ENCODE measurements at places on chromosomes 5 and 9. TPM values are rescaled to one million over a fixed set of nuclear protein-coding genes. Genes with fewer than 3 reads are reported as not detected.

DNA sequence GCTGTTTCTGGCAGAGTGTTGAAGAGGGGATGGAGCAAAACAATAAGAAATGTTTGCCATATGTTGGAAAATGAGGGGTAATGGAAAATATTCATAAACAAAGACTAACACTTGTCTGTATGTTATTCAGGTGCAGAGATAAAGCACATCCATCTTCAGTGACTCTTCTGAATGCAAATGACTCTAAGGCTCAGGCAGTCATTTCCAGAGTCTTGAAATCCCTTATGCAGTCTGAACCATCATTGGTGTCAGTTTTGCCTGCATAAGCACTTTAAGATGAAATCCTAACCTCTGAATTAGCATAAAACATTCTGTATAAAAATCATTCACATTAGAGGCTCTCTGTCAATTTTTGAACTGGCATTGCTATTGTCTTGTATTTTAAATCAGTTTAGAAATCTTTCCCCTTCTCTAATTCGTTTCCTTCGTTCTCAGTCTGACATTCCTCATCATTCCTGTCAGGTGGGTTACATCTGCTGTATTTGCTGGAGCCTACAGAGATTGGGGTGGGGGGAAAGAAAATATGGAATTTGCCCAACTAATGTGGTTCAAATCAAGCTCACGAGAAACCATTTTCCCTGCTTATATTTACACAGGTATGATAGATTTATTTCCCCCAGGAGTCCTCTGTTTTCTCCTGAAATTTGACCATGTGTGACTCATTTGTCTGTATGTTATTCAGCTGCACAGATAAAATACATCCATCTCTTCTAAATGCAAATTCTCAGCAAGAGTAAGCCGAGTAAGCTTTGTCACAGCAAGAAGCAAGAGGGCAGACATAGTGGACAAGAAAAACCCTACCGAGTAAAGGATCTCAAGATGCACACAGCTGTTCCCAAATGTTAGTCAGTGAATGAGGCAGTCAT lies 31.6 kb downstream of the ENC1 start:
- no peak for DNase-seq

DNA sequence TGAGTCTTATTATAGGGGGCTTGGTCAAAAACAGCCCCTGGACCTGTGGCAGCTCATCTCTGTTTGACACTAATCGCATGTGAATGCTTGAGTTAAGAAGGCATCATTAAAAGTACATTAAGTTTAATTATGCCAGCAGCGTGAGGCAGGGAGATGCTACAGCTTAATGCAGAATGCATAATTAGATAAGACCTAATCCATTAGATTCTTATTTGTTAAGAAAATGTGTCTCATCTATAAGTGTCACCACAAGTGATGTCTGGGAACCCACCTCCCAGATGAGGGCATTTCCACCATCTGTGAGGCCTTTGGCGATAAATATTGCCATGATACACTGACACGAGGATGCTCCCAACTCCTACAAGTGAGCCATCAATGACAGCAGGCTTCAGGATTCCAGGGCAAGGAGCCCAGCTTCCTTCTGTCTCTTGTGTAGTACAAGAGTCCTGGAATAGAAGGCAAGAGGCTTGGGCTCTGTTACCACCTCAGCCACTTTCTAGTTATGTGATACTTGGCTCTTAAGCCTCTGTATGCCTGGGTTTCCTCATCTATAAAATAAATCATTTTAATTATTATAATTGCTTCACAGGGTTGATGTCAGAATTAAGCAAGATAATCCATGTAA lies 202.7 kb downstream of the FAM114A2 start:
- DNase-seq: no peak

DNA sequence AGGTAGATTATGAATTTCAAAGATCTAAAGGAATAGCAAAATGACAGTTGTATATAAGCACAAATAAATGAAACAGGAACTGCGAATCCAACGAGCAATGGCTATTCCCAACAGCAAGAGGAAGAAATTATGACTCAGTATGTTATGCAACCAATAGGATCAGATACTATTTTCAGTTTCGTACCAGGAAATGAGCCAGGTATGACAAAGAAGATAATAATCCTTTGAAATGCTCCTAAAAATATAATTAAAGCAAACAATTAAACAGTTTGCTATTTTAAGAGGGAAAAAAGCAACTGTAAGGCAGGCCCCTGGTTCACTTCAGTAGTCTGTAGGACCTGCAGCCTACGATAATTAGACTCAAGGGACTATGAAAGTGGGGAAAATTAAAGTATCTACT lies 58.9 kb downstream of the AUH start:
- peak; percentile 95 for DNase-seq

DNA sequence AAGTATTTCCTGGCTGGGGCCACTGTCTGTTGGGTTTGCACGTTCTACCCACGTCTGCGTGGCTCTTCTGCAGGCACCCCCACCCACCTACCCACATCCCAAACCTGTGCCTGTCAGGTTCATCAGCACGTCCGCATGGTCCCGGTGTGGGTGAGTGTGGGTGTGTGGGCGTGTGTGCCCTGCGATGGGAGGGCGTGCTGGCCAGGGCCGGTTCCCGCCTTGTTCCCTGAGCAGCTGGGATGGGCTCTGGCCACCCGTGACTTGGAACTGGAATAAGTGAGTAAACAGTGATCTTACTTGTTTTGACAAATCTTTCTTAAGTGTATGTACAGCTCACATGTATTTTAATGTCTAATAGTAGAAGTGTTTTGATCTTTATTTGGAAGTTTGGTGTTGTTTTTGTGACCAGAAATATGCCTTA lies 20.4 kb downstream of the ERGIC1 start:
- no peak for DNase-seq

- no peak for DNase-seq
Measured at GRCh38 chr9:127878652-127879390, 1.3 kb upstream of the AK1 start.

DNA sequence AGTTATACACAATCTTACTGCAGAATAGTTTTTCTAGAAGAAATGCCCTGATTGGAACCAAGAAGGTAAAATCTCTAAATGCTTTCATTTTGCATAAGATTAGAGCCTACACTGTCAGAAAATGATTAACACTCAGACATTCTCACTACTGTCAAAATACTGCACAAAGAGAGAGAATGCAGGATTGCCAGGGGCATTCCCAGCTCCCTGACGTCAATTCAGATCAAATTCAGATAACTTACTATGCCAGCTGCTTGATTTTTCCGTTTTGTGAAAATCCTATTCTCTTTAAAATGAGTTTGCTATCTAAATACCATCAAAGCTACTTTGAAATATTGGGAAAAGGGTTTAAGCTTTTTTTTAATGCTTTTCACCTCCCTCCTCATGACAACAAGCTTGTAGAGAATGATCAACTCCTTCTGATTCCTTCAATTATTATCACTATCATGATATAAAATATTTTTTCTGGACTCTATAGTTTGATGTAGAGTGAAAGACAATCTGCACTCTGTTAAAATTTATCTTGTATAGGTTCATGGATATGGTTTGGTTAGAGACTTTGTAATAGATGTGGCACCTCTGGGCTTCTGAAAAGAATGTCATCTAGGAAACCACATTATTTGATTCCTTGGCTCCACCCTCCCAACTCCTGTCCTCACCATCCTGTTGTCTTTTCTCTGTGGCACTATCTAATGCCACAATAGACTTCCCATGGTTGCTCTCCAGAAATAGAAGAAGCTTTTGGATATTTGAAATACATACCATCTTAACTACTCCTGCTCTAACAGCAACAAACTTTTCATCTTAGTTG lies 407.7 kb downstream of the PDE4D start:
- peak; percentile 59 for DNase-seq

GRCh38 chr5:109884676-109885075 lies 194.9 kb downstream of the MAN2A1 start:
- no peak for DNase-seq

GRCh38 chr9:19387317-19387716 lies 7.3 kb upstream of the RPS6 start:
- no peak for DNase-seq

DNA sequence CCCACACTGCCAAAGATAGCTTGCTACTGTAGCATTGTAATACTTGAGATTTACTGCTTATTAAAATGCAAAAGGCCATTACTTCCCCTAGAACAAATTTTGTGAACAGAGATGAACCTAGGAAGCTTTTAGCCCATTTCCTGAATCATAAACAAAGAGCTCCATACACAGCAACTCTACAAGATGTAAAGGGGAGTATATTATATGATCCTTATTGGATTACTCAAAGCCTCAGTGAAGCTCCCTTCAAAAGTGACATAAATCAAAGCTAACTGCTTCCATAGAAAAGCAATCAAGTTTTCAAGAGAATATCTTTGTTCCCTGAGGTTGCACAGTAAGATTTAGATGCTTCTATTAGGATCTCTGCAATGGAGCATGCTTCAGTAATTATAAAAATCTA lies 629.8 kb downstream of the EFNA5 start:
- DNase-seq: no peak

DNA sequence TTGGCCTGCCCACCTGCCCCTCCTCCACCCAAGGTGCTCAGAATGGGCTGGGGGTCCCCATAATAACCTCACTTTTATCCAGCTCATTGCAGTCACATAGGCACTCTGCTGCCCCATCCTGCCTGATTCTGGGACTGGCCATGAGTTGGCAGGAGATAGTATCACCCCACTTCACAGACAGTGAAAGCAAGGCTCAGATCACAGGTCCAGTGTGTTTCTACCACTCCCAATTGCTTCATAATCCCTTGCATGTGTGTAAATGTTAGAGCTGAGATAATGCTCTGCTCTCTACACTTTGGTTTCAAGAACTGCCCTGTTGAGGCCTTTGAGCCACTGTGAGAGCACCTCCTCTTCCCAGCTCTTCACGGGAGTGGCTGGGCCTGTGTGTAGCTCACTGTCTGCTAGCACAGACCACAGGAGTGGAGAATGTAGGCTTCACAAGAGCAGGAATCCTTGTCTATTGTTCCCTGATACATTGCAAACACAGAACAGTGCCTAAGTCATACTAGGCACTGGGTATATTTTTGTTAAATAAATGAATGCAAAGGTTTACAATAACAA lies 8.4 kb downstream of the PCYOX1L start:
- DNase-seq: no peak

DNA sequence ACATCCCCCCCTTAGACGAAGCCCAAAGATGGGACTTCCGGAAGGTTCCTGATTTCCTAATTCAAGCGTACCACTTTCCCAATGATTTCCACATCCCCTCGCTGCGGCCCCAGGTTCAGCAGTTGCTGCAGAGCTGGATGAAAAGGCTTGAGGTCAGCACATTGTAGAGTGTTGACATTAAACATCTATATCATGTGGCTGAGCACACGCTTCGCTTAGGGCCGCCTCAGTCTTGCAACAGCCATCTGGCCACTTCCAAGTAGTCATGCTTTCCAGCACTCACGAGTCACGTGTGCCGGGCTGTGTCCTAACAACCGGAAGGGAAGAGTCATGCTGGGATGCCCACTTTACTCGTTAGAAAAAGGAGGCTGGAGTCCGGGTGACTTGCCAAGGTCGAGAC lies 340.6 kb upstream of the IRX4 start:
- no peak for DNase-seq

DNA sequence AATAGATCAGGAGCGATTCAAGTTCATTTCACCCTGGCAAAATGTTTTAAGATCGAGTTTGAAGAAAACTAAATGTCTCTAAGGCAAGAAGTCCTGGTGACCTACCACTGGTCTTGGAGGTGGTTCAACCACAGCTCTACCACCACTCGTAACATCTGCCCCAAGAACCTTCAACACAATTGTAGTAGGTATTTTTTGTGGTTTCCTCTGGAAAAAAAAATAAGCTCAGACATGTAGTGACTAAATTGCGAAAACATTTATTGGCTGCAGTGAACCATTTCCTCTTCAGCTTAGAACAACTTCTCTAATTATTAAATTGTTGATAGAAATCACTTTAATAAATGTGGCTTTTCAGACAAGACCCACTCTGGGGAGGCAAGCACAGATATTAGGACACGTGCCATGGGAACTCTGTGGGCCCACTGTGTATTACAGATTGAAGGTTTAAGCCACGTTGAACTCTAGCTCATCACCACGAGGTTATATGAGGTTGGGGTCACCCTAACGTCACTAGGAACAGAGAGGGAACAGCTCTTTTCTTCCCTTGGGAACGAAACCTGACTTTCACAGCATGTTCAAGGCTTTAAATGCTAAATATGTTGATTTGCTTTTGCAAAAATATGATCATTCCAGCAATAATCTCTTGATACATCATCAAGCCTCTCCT lies 142.9 kb downstream of the HSD17B3 start:
- peak; percentile 57 for DNase-seq

DNA sequence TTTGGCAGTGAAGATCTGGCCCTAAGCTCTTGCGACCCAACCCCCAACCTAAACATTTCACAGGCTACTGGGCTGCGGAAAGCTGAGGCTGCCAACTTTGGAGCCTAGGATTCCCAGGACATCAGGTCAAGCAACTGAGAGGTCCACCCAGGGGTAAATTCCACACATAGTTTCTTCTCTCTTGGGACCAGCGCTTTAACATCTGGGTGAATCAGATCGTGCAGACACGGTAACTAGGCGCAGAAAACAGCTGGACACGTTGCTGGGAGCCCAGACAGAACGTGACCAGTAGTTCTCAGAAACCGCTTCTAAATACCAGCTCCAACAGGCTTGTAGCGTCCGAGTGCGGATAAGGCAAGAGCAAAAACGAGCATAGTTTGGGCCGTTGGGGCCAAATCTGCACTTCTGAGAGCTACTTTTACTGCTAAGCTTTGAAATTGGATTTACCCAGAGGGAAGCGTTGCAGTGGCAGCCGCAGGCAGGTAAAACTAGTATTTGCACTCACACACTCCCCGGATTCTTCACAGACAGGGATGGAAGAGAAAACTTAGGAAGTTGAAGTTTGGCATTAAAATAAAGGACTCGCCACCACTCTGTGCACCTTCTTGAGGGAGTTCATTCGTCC lies 11.8 kb downstream of the ITGA1 start:
- DNase-seq: peak; percentile 35

The ZNF454 gene
- total RNA-seq: not detected

- DNase-seq: peak; percentile 100
Measured at GRCh38 chr9:96420468-96421219, 2.5 kb upstream of the ZNF367 start.

The CCDC192 gene
- total RNA-seq: not detected

- peak; percentile 93 for DNase-seq
Measured at GRCh38 chr5:73796164-73797131, 170.5 kb downstream of the ARHGEF28 start.

- no peak for DNase-seq
Measured at GRCh38 chr9:9913276-9913832, 699.4 kb downstream of the PTPRD start.

- DNase-seq: peak; percentile 77
Measured at GRCh38 chr5:53430618-53431252, 49.7 kb upstream of the FST start.

The PLCXD3 gene
- total RNA-seq: 2.8 TPM

- DNase-seq: peak; percentile 82
Measured at GRCh38 chr9:108272349-108272899, 583.4 kb downstream of the ACTL7B start.

- peak; percentile 67 for DNase-seq
Measured at GRCh38 chr5:57442080-57442839, 40.4 kb downstream of the ACTBL2 start.

The CARD6 gene
- 8.5 TPM for total RNA-seq

DNA sequence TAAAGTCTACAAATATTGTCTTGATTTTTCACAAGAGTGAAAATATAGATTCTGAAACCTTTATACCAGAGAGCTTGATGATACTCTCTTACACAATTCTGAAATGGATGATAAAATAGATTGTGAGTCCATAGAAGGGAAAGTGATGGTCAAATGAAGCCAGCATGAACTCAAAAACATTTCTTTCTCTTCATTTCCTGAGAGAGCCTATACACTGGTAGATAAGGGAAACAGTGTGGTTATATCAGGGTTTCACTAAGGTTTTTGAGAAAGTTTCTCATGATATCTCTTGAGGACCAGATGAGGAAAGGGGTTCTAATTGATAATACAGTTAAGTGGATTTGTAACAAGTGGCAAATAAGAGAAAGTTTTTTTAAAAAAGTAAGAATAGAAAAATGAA lies 254.1 kb downstream of the PJA2 start:
- no peak for DNase-seq

All from A172 (cell line).